ENCODE measurements at places on chromosomes 16 and 17.

DNA sequence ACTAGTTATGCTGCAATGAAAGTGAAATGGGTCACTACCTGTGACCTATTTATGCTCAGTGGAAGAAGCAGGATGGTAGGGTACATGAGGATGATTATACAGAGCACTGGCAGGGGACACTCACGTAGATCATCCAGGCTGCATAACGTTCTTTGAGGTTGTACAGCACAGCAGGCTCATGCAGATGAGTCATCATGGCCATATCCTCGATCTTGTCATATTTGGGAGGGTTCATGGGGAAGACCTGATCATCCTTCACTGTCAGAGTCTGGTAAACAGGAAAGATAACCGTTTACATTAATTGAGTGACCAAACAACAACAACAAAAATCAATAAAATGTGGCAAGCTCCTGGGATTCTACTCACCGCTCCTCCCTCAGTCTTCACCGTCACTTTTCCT, 2.1 kb downstream of the MYH2 start:
- DNase-seq, result no peak

DNA sequence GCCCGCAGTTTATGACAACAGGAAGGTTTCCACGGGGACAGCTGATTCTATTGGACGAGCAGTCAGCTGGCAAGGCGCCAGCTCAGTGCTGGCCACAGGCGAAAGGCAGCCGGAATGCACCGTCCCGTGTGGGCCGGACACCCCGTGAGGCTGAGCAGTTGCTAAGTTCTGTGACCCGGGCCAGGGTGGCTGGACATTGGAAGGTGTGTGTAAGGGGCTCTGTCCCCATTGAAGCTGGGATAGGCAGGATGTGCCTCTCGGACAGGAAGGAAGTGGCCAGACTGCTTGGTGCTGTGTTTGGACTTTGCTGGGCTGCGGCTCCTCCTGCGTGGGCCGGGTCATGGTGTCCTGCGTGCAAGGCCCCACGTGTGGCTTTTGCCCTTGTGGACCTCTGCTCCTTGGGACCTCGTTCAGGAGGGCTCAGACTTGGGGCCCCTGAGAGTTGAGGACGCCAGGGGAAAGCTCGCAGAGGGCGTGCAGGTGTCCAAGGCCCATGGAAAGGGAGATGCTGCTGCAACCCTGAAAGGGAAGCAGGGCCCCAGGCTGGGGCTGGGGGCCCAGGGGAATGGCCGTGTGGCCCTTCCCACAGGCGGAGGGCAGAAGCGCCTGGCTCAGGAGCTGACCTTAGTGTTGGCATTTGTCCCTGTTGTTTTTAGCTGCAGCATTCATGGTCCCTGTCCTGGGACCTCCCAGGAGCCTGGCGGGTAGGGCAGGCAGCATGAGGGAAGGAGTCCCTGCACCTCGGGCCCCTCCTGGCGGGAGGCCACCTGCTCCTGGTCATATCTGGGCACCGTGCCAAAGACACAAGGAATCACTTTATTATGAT, 10.0 kb downstream of the BAIAP2 start:
- DNase-seq, result no peak

- no peak for DNase-seq
These were observed 271.0 kb downstream of the C16orf95 start for GRCh38 chr16:87046235-87046634.

DNA sequence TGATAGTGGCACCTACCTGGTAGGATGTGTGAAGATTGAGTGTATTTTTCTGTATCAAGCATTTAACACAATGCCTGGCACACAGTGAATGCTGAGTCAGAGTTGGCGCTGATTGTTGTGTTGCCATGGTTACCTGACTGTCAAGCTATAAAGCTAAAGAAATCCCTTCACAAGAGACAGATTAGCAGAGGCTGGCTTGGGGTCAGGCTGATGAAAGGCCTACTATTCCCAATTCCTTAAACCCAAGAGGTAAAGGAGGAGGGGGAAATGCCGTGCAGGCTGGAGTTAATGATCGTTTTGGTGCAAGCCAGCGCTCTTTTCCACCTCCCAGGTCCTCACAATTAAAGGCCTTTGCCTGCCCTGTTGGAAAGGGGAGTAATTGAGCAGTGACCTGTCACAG, 5.9 kb downstream of the CLEC19A start:
- no peak for DNase-seq

GRCh38 chr16:9372934-9373890, 281.8 kb downstream of the HAPSTR1 start:
- DNase-seq, result no peak

GRCh38 chr17:29214215-29215146, 32.2 kb upstream of the CRYBA1 start:
- DNase-seq, result no peak

DNA sequence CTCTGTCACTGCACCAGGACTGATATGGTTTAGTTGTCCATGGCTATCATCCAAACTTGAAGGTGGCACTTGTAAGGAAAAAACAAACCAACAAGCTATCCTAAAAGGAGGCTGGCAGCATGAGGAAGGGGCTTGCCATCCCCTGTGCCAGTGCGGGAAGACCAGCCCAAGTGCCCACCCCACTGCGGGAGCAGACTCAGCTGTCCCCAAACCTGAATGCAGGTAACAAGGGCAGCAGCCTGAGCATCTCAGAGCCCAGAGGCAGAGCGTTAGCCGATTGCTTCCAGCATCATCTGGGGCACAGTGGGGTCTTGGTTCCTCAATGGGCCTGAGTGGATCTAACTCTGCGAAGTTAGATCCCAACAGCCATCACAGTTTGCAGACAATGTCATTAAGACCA, 29.2 kb upstream of the C16orf78 start:
- no peak for DNase-seq

- no peak for DNase-seq
These were observed 11.5 kb downstream of the NHERF1 start for GRCh38 chr17:74759941-74760340.

- no peak for DNase-seq
These were observed 18.3 kb upstream of the RASD1 start for GRCh38 chr17:17514361-17514992.

GRCh38 chr16:30395155-30395991, at the start of gene ZNF48:
TSS of gene ZNF48 (plus strand) at chr16:30395420. CDS start at chr16:30395795, 375 bp downstream.
- DNase-seq, result peak; percentile 30

DNA sequence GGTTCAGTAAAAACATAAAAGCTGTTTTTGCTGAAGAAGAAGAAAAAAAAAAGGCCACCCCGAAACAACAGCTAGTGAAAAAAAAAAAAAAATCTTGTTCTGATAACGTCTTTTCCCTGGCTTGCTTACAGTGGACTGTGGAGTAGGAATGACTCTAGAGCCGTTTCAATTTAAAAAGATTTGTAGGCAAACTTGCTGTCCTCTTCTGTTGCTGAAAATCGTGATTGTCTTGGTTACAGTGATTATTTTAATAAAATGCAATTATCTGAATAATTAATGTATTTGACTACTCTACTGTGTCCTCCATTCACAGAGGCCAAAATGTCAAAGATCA, 190.6 kb upstream of the TBX2 start:
- DNase-seq, result no peak

DNA sequence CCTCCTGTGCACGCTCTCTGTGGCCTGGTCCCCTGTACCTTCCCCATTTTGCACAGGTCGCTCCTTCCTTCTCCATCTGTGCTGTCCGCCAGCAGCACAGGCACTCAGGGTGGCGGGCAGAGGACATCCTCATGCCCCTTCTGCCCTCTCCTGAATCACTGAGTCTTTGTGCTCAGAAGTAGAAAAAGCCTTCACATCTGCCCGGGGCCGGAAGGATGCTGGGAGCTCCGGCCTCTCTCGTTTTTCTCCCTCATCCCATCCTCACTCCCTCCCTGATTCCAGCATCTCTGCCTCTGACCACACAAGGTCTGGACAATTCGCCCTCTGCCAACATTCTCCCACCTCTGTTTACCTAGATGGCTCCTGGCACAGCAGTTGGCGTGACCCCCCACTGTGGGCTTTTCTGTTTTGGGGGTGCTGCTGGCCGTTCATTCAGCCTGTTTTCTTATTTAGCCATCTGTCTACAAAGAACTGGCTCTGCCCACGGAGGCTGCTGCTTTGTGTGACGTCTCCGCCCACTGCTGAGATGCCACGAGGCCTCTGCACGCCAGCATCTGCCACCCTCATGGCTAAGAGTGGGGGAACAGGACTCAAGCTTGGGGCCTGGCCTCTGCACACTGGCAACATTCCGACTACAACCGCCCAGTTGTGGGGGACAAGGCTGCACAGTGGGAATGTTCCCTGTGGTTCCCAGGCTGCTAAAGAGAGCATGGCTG, 36.7 kb downstream of the SEC14L5 start:
- no peak for DNase-seq

- no peak for DNase-seq
These were observed 36.7 kb downstream of the STAT5A start for GRCh38 chr17:42325026-42325425.

DNA sequence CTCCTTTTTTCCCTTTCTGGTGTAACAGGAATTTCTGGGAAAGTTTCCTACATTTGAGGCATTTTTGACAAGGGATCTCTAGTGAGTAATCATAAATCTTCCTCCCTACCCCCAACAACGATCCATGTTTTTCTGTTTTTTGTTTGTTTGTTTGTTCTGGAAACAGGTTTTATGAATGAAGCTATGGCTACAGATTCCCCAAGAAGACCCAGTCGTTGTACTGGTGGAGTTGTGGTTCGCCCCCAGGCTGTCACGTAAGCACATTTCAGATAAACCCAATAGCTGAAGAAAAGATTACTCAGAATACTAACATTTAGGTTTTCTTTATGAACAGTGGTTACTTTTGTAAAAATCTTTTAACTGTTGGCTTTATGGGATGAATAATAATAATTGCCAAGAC, 1.6 kb downstream of the BCAS3 start:
- DNase-seq, result no peak

GRCh38 chr17:73485130-73485529, 159.1 kb downstream of the SDK2 start:
- no peak for DNase-seq

GRCh38 chr17:3964203-3965117, at the start of gene ATP2A3:
TSS of gene ATP2A3 (minus strand) at chr17:3964437. CDS start at chr17:3964291, 146 bp downstream.
- DNase-seq, result peak; percentile 40

DNA sequence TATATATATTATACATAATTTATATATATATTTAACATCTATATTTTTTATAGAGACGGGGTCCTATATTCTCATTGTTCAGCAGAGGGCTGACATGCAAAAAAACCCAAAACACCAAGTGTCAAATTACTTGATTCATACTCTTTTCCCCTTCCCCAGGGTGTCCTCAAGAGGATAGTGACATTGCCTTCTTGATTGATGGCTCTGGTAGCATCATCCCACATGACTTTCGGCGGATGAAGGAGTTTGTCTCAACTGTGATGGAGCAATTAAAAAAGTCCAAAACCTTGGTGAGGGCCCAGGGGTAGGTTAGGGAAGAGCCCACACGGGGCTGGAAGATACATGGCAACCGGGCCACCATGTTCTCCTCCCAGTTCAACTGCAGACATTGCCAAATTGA, 11.0 kb downstream of the ITGAM start:
- no peak for DNase-seq

- DNase-seq, result no peak
These were observed 1.5 kb upstream of the CDH13 start for GRCh38 chr16:82625066-82625968.

DNA sequence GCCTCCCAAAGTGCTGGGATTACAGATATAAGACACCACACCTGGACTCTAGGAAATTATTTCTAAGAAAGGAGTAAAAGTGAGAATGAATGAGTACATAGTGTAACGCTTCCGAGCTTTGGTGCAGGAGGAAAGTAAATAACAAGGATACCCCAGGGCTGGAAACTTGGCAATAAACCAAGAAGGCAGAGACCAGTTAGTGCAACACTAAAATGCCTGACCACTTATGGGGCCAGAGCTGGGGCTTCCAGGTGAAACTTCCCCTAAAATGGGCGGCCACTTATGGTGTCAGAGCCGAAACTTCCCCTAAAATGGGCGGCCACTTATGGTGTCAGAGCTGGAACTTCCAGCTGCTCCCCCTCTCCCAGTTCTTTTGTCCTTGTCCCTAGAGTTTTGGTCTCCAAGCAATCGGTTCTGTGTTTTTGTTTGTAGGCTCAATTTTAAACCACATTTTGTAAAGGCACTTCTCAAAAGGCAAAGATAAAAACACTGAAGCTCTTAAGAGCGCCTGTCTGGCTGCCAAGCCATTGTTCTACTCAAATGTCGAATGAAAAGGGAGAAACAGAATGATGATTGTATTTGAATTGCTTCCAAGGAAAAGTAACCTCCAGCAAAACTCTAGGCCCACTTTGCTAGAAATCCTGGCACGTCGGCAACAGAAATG, 63.9 kb downstream of the NXN start:
- DNase-seq, result no peak

- no peak for DNase-seq
These were observed 40.9 kb upstream of the KCNJ16 start for GRCh38 chr17:70034158-70034557.

GRCh38 chr17:17181666-17182597, 24.2 kb downstream of the PLD6 start:
- DNase-seq, result no peak

DNA sequence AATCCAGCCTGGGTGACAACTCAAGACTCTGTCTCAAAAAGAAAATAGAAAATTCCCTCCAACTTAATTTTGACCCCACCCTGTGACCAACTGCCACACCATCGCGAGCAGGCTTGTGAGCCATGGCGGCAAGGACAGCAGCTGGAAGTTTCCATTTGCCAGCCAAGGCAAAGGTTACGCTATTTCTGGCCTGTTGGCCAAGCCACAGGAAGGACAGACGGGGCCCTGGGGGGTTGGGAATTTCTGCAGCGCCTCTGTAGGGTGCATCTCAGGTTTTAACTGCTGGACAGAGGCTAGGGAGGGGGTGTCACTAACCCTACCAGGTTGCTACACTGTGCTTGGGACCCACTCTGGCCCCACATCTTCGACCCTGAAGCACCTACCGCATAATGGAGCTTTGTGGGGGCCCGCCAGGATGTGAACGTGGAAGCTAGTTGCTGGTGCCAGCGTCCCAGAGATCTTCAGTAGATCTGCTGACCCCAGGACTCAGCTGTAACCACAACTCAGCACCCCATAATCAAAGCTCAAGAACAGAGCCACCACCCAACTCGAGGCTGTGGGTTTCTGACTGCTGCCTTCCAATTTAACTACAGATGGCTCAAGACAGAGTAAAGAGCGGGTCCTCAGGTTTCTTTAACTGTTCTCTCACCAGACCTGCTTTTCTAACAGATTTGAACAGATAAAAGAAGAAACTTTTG, 10.9 kb downstream of the KIFC3 start:
- no peak for DNase-seq

- peak; percentile 86 for DNase-seq
These were observed at the start of gene SENP3 for GRCh38 chr17:7561589-7562207. TSS of gene SENP3 (plus strand) at chr17:7561919. CDS start at chr17:7563077, 1,158 bp downstream.

DNA sequence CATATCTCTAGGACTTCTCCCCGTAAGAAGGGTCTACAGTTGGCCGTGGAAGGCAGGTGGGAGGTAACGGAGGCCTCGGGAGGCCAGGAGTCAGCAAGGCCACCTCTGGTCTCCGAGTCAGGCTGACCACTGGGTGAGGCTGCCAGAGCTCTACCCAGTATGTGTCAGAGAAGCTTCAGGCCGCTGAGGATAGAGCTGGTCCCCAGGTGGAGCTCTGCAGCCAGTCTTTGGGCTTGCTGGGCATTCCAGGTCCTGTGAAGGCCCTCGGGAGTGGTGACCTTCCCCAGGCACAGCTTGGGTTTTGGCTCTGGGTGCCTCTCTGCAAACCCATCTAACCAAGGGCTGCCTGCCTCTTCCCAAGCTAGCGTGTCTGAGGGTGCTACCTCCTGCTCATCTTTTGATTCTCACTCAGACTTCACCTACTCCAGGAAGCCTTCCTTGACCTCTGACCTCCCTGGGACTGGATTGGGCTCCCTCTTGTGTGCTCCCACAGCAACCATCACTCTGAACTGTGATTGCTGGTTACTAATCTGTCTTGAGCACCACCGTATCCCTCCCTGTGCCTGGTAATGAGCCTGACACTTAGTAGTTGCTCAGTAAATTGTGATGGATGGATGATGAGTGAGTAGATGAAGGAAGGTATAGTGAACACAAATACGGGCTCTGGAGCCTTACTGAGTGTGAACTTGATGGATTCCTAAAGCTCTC, 22.3 kb downstream of the RHBDL3 start:
- no peak for DNase-seq
